Activated CD4-positive, alpha-beta T cell treated with anti-CD3 and anti-CD28 coated beads, Interleukin-2, amount 50 U/mL, for 1 hour (primary cell): ENCODE measurements at places on chromosomes 3 and 15.

- DNase-seq, result no peak
Observed at GRCh38 chr3:141308588-141309218, 59.6 kb upstream of the ZBTB38 start.

DNA sequence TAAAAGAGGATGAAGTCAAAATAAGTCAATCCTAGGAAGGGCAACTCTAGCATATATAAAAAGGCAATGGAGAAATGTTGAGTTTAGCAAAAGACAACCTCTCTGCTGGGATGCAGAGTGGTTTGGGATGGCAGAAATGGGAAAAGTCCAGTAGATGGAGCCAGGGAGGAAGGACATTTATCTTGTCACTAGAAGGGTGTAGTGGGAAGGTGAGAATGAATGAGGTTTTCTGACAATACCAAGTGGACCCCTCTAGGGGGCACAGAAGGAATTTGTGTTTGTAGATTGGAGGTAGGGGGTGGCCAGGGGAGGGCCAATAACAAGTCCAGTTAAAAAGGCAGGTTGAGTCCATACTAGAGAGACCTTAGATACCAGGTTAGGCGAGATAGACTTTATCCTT, 80.0 kb downstream of the THSD4 start:
- DNase-seq, result no peak

- DNase-seq, result no peak
Observed at GRCh38 chr15:100901702-100902435, 17.3 kb upstream of the LRRK1 start.

- no peak for DNase-seq
Observed at GRCh38 chr3:128505771-128506170, 12.8 kb upstream of the GATA2 start.

GRCh38 chr3:189936201-189936945, 184.3 kb downstream of the P3H2 start:
- no peak for DNase-seq

GRCh38 chr3:195441476-195441991, 1.3 kb downstream of the ACAP2 start:
- no peak for DNase-seq

DNA sequence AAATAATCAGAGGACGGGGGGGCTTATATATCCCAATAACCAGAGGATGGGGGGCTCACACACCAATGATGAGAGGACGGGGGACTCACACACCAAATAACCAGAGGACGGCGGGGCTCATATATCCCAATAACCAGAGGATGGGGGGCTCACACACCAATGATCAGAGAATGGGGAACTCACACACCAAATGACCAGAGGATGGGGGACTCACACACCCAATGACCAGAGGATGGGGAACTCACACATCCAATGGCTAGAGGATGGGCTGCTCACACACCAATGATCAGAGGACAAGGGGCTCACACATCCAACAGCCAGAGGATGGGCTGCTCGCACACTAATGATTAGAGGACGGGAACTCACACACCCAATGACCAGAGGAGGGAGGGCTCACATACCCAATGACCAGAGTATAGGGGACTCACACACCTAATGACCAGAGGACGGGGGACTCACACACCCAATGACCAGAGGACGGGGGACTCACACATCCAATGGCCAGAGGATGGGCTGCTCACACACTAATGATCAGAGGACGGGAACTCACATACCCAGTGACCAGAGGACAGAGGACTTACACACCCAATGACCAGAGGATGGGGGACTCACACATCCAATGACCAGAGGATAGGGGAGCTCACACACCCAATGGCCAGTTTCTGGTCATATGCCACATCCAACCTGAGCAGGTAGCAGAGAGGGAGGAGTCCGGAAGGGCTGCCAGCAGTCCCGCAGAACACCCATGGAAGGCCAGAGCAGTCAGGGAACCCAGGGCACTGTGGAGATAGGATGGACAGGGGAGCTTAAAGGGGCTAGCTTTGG, 10.6 kb downstream of the RAB6B start:
- DNase-seq, result no peak

GRCh38 chr3:66428733-66429132, 72.1 kb downstream of the LRIG1 start:
- no peak for DNase-seq

DNA sequence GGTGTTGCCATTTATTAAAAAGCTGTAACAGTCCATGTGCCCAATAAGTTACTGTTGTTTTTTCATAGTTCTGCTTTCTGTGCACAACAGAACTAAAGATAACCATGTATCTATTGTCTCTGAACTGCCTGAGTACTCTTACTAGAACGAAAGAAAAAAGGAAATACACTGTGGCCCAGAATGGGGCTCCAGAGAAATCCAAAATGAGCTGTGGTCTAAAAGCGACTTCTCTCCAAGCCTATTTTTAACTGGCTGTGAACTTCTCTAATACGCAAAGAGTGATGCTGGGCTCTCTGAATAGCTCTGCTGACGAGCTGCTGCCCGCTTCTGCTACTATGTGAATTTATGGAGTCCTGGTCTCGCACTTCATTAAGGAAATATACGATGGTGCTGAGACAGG, 56.2 kb upstream of the LPP start:
- DNase-seq, result no peak

- DNase-seq, result no peak
Observed at GRCh38 chr3:151560738-151561137, 99.9 kb upstream of the IGSF10 start.
